Psoas muscle (tissue), 8 donors: ENCODE measurements at places on chromosomes 1 and 21.

GRCh38 chr1:228989992-228990827 lies 254.9 kb downstream of the RHOU start:
- peak; percentile 85 for DNase-seq

- DNase-seq, result no peak
Measured at GRCh38 chr1:40057310-40058030, 16.9 kb downstream of the CAP1 start.

DNA sequence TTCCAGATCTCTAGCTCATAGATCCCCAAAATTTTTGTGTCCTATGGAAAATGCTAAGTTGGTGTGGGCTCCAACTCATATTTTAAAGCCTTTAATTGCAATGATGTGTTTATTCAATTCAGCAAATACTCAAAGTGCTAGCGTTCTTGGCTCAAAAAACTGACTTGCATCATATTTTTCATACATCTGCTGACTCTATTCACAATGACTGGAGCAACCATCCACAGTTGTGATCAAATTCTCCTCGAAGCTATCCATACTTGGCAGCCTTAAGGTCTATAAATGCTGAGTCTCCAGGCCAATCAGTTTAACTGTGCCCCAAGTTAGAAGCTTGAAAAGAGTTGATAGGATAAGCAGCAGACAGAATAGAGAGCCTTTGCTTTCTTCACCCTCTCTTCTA lies 2.9 kb upstream of the ATP1A1 start:
- no peak for DNase-seq

DNA sequence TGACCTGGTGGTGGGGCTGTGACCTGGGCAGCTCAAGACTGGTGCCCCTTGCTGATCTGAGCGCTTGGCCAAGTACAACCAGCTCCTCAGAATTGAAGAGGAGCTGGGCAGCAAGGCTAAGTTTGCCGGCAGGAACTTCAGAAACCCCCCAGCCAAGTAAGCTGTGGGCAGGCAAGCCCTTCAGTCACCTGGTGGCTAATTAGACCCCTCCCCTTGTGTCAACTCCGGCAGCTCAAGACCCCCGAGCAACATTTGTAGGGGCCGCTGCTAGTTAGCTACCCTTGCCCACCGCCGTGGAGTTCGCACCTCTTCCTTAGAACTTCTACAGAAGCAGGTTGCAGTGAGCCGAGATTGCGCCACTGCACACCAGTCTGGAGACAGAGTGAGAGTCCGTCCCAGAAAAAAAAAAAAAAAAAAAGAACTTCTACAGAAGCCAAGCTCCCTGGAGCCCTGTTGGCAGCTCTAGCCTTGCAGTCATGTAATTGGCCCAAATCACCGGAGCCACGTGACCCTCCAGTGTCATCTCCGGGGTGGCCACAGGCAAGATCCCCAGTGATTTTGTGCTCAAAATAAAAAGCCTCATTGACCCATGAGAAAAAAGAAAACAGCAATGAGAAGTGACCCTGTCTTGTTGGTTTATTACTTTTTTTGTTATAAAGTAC lies 39.3 kb upstream of the LGALS8 start:
- DNase-seq, result no peak

- no peak for DNase-seq
Measured at GRCh38 chr1:206736878-206737728, 33.5 kb upstream of the IL19 start.

GRCh38 chr1:153775458-153776327 lies 486 bp downstream of the SLC27A3 start:
- peak; percentile 78 for DNase-seq

- no peak for DNase-seq
Measured at GRCh38 chr1:4676253-4676652, 21.8 kb downstream of the AJAP1 start.

GRCh38 chr1:150479370-150479769 lies 7.8 kb upstream of the TARS2 start:
- no peak for DNase-seq

DNA sequence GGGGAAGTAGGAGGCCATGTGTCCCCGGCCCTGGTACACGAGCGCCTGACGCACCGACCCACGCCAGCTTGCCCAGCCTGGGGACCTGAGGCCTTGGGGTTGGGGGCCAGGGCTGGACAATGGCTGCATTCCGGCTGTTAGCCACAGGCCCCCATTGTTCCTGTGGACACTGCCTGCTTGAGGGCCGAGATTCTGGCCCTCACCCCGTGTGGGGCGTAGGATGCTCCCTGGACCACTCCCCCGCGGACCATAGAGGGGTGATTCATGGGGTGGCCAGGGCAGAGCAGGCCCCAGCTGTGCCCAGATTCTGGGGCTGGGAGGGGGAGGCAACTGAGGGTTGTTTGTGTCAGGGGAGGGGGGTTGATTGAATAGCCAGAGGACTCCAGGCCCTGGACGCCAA lies 11.7 kb downstream of the POU3F1 start:
- DNase-seq, result no peak
